ENCODE measurements at places on chromosomes 13 and 19.

DNA sequence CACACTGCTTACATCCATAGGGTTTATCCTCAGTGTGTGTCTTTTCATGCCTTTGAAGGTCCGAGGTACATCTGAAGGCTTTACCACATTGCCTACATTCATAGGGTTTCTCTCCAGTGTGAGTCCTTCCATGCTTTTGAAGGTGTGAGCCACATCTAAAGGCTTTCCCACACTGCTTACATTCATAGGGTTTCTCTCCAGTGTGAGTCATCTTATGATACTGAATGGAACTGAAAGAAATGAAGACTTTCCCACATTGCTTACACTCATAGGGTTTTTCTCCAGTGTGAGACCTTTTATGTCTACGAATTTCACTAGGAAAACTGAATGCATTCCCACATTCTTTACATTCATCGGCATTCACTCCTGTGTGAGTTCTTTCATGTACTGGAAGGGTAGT, 7.1 kb downstream of the ZNF20 start:
- no peak for DNase-seq

DNA sequence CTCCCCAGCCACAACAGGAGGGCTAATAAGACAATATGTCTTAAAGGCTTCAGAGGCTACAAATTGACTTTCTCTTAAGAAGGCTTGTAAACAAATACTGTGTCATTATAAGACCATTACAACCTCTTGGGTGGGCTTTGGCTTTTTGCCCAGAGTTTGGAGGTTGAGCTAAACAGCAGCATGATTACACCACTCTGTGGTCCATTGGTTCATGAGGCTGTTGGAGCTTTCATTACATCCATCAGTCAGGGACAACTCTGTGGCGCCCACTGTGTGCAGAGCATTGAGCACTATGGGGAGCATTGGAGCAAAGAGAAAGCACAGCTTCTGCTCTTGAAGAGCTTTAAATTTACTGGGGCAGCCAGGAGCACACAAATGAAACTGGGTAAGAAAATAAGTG, 75.9 kb downstream of the TNFSF11 start:
- DNase-seq, result no peak

DNA sequence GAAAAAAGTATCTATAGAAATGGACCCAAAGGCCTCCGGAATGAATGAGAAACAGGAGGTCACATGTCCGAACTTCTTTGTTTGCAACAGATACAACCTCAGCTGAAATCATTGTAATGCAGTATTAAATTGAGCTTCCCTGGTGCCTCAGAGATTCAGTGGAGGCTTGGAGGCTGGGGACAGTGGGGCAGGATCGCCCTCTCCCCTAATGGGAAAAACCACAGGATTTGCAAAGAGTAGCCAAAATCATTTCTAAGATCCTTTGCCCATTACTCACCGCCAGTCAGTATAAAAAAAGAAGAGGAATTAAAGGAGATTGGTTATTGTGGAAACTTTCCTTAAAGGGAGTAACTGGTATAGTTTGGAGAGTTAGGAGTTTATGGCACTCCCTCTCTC, 30.4 kb upstream of the IRS2 start:
- no peak for DNase-seq

- peak; percentile 39 for DNase-seq
These were observed 28.4 kb downstream of the TMTC4 start for GRCh38 chr13:100646030-100646673.

DNA sequence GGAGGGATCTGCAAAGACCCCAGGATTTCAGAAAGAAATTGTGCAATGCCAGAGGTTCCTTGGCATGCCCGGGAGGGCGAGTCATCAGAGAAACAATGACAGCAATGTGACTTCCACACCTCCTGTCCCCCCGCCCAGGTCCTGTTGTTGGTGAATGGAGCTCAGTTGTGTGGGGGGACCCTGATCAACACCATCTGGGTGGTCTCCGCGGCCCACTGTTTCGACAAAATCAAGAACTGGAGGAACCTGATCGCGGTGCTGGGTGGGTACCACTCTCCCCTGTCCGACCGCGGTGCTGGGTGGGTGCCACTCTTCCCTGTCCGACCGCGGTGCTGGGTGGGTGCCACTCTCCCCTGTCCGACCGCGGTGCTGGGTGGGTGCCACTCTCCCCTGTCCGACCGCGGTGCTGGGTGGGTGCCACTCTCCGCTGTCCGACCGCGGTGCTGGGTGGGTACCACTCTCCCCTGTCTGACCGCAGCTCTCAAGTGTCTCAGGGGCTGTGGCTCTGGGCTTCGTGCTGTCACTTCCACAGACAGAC, 5.2 kb upstream of the F10 start:
- DNase-seq, result no peak

DNA sequence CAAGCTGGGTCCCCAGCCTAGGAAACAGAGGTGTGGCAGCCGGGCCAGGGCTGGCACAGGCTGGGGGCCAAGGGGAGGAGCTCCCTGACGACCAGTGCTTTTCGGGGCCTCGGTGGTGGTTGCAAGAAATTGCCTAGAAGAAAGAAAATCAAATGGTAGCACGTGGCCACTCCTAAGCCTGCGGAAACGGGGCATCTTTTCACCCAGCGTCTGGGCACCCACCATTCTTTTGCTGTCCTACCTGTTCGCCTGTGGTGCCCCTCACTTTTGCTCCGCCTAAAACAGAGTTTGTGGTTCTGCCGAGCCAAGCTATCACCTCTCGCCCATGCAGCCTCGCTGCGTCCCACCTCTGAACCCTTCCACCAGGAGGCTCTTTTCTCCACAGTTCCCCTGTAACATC, 7.1 kb upstream of the KRTDAP start:
- no peak for DNase-seq

DNA sequence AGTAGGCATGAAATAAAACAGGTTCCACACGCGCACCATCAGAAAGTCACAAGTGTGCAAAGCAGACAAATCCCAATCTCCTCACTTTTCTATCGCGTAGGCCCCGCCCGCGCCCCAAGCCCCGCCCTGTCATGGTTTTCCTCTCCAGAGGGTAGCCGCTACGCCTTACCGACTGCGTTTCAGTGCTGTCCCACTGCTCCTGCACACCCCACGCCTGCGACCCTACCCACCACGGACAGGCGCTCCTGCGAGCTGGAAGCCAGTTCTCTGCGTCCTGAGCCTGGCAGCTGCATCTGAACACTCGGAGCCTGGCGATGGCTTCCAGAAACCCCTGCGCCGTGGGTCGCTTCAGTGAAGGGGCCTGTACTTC, 379 bp upstream of the ZNF470 start:
- DNase-seq, result peak; percentile 46

DNA sequence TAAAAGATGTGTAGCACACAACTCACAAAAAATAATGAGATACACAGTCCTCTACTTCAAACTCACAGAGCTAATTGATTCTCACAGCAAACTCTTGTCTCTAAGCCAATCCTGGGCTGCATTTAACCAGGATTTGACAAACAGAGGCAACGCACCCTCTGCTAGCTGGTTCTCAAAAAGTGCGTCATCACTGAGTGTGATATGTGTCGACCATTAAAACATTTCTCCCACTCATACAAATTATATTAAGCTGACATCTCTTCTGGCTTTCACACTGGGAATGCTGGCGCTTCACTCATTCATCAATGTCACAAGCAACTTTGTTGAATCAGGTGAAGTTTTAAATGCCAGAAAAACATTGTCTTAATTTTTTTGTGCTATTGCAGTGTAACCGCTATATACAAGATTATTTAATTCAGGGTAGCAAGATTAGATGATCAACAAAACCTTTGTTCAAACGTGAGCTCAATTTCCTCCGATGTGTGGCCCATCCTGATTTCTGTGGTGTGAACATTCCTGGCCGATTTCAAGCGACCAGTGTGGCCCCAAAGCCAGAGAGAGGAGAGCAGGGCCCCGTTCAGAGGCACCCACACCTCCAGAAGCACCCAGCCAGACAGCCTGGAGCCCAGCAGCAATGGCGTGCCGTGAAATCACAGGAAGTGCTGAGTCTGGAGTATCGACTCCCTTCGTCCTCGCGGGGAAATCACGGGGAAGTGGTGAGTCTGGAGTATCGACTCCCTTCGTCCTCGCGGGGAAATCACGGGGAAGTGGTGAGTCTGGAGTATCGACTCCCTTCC, 49.4 kb downstream of the RASA3 start:
- DNase-seq, result no peak

DNA sequence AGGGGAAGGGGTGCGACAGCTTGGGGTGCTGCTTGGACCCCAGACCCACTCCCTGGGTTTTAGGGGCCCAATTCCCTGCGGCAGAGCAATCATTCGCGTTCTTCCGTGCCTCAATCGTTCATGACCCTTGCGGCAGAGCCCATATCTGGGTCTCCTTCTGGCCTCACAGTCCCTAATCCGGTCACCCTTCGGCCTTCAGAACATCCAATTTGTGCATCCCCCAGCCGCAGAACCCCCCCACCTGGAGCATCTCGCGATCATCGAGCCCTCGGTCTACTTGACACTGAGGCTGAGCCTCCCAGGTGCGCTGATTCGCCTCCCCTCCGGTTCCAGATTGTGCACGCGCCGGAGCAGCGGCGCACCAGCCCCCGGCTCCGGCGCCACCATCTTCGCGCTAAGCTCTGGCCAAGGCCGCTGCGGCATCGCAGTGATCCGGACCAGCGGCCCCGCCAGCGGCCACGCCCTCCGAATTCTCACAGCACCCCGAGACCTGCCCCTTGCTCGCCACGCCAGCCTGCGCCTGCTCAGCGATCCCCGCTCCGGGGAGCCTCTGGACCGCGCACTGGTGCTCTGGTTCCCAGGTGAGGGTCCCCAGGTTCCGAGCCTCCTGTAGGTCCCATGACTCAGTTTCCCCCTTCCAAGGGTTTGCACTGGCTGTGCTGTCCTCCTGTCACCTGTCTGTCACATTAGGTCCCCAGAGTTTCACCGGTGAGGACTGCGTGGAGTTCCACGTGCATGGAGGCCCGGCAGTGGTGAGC, 501 bp downstream of the GTPBP3 start:
- DNase-seq, result peak; percentile 46

GRCh38 chr13:26280295-26280694, 26.4 kb downstream of the CDK8 start:
- DNase-seq, result no peak

- DNase-seq, result no peak
These were observed 159.1 kb downstream of the DLEU7 start for GRCh38 chr13:50684366-50684765.

DNA sequence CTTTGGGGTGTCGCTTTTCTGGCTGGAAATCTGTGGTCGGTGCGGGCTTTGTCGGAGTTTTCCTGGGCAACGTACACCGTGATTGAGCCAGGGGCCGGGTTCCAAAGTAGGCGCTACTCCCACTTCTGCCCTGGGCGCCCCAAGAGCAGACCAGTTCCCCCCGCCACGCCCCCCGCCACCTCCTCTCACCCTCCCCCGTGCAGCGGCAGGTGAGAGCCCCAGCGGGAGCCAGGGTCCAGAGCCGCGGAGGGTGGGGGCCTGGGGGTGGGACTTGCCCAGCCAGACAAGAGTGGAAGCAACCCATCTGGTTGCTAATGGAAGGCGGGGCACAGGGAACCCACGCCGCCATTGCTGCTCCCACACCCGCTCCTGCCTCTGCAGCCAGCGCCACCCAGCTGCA, 2195.9 kb downstream of the PCDH9 start:
- DNase-seq, result peak; percentile 8

- peak; percentile 93 for DNase-seq
These were observed 5.6 kb downstream of the APC2 start for GRCh38 chr19:1455336-1456120.

- no peak for DNase-seq
These were observed 153.8 kb downstream of the PCDH9 start for GRCh38 chr13:67076378-67076777.

All from iPS-NIHi11 (cell line).